ENCODE measurements at places on chromosomes 4 and X.

DNA sequence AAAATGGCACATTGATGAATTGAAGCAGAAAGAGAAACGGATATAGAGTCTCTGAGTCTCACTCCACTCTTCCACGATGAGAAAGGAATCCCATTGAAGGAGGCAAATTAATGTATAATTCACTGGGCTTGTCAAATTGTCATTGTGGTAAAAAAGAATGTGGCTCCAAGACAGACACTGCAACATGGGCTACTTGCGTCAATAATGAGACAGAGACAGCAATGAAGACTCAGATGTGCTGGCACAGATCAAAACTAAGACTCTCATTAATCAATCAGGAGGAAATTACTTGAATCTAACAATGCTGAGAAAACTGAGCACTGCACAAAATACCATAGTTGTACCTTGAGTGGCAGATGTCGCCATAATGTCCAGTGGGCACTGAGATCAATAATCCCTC lies 1485.5 kb downstream of the TECRL start:
- no peak for DNase-seq

- peak; percentile 58 for DNase-seq
These were observed 87.3 kb downstream of the PRSS12 start for GRCh38 chr4:118265312-118266144.

DNA sequence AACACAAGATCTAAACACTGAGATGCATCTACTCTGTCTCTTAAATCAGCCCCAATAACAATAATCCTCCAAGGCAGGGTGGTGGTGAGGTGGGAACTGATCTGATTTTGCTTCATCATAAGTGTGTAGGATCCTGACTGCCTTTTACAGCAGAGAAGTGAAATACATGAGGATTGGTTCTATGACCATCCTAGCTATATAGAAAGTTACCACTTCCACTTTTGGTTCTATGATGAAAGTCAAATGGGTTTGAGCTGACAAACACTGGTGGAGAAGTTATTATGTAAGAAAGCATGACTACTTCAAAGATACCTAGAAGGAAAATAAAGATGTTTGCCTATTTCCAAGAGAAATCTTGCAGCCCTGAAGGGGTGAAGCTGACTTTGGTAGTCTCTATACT lies 181.6 kb downstream of the NKX6-1 start:
- no peak for DNase-seq

- DNase-seq, result no peak
These were observed 222.3 kb upstream of the BOD1L1 start for GRCh38 chr4:13849778-13850177.

- DNase-seq, result no peak
These were observed 17.1 kb upstream of the ANXA3 start for GRCh38 chr4:78534286-78534955.

DNA sequence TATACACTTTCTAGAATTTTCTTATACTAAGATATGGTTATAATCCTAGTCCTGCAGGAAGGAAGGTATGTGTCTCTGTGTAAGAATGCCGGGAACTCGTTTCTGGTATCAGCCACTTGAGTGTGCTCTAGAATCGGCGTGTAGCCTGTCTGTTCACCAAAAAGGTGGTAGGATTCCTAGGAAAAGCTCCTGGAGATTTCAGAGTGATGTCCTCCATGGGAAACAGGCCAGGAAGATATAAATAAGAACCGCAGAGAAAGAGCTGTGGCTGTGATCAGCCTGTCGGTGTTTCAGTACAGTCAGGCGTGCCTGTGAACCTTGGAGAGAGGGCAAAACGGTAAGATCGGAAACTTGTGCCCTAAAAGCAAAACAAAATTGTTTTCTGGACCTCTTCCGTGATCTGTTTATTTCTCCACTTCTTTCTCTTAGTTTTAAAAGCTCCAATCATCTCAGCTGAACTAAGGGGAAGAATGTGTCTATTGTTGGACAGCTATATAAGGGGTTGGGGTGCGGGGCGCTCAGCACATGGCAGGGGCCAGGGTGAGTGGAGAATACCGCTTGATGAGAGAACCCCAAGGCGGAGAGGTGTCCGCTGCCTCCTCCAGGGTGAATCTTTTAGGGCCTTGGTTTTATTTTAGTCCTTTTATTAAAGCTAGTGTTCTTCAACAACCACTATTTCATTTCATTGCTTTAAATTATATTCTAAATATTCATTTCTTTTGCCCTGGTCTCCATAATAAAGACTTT lies 303.8 kb upstream of the TENM3 start:
- DNase-seq, result no peak

DNA sequence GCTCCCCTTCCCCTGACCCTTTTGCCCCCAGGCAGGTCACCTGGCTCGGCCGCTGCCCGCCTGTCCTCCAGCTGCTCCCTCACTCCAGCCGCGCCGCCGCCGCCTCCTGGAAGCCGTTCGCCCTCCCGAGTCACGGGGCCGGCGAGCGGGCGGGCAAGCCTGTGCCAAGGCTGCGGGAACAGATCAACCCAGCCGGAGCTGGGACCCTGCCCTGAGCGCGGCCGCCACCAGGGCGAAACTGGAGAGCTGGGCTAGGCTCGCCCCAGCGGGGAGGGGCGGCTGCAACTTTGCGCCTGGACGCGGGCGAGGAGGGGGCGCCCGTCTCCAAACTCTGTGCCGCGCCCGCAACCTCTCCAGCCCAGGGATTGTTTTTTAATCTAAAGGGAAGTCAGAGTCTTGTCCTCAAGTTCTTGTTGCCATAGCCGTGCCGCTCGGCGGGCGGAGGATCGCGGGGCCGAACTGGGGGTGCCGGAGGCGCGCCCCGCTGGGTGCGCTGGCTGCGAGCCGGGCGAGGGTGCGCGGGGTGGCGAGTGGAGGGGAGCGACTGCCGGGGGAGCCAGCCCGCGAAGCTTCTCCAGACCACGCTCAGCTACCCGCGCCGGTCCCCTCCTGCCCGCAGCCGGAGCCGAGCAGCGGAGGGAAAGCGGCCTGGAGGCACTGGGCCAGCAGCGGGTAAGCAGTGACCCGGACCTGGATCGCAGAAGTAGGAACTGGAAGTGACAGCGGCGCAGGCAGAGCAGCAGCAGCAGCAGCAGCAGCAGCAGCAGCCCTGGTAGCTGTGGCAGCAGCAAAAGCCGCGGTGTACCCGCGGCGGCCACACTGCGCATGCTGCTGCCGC lies 13.4 kb downstream of the ARHGEF6 start:
- peak; percentile 38 for DNase-seq

Measured in ACHN (cell line).